Ovary (tissue), 10 donors: ENCODE measurements at places on chromosomes 13 and 19. TPM values are rescaled to one million over a fixed set of nuclear protein-coding genes. Genes with fewer than 3 reads are reported as not detected.

GRCh38 chr19:14006766-14007562 is 844 bp upstream of the RFX1 start:
- no peaks in the 10 kb centered on the region for H3K27me3 ChIP-seq
- H3K36me3 ChIP-seq: no peaks in the 10 kb centered on the region
- peak; percentile 93 for DNase-seq
- peak overlapping the region; percentile 92 for H3K27ac ChIP-seq
- no peaks in the 10 kb centered on the region for H3K4me1 ChIP-seq

The MBNL2 gene
- total RNA-seq: 97.8 TPM

GRCh38 chr19:48396824-48397176 is 3.3 kb downstream of the GRIN2D start:
- DNase-seq: no peak
- H3K4me1 ChIP-seq: peaks cover 6% of the 10 kb centered on the region
- no peak overlapping the region for H3K4me3 ChIP-seq
- no peaks in the 10 kb centered on the region for H3K36me3 ChIP-seq
- H3K27me3 ChIP-seq: peaks cover 2% of the 10 kb centered on the region
- H3K27ac ChIP-seq: no peak overlapping the region

GRCh38 chr13:19759669-19760068 is 23.1 kb downstream of the PSPC1 start:
- no peaks in the 10 kb centered on the region for H3K27me3 ChIP-seq
- no peaks in the 10 kb centered on the region for H3K4me1 ChIP-seq
- H3K36me3 ChIP-seq: no peaks in the 10 kb centered on the region
- DNase-seq: no peak
- H3K4me3 ChIP-seq: no peak overlapping the region
- H3K27ac ChIP-seq: no peak overlapping the region

DNA sequence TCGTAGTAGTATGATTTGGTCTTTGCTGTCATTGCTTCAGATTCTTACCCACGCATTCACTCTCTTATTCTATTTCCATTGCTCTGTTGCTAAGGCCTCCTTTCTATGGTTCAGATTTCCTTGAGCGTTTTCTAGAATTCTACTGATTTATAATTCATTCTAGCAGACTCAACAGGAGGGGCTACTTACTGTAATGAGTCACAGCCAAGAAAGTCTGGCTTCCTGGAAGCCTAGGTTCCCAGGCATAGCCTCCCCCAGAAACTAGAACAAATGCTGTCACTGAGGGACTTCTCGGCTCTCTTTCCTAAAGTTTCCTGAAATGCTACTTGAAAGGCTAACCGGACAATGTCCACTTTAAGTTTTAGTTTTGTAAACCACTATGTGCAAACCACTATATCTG is 47.7 kb upstream of the SPATA13 start:
- no peaks in the 10 kb centered on the region for H3K4me1 ChIP-seq
- no peaks in the 10 kb centered on the region for H3K36me3 ChIP-seq
- H3K27me3 ChIP-seq: no peaks in the 10 kb centered on the region
- no peak overlapping the region for H3K27ac ChIP-seq

GRCh38 chr19:44647144-44647543 is 3.4 kb downstream of the PVR start:
- no peaks in the 10 kb centered on the region for H3K36me3 ChIP-seq
- H3K4me3 ChIP-seq: no peak overlapping the region
- H3K27me3 ChIP-seq: no peaks in the 10 kb centered on the region
- H3K27ac ChIP-seq: no peak overlapping the region
- peaks cover 5% of the 10 kb centered on the region for H3K4me1 ChIP-seq

DNA sequence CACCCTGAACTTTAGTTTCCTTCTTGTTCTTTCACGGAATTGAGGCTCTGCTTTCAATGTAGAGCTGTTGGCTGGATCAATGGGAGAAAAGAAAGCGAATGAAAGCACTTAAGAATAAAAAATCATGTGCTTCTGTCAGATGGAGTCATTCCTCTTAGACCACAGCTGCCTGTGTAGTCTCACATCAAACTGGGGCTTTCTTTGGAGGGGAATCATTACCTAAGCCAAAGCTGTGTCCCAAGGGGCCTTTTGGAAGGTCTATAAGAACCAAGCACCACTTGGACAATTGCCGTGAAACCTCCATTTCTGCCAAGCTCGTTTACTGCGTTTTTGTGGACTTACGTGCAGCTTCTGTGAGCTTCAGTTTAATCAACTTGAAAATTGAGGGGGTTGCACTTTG is 44.2 kb upstream of the RNF113B start:
- no peaks in the 10 kb centered on the region for H3K36me3 ChIP-seq
- no peaks in the 10 kb centered on the region for H3K27me3 ChIP-seq
- H3K27ac ChIP-seq: no peak overlapping the region
- H3K4me3 ChIP-seq: no peak overlapping the region
- DNase-seq: no peak

The FCER2 gene
- not detected for total RNA-seq

GRCh38 chr13:113897161-113897560 is 33.3 kb upstream of the GAS6 start:
- H3K27me3 ChIP-seq: no peaks in the 10 kb centered on the region
- no peak overlapping the region for H3K4me3 ChIP-seq
- H3K27ac ChIP-seq: no peak overlapping the region
- no peak for DNase-seq
- no peaks in the 10 kb centered on the region for H3K4me1 ChIP-seq
